ENCODE measurements at places on chromosomes 11 and 22. TPM values are rescaled to one million over a fixed set of nuclear protein-coding genes. Genes with fewer than 3 reads are reported as not detected.
A peak's percentile ranks its signal among the peaks of the same experiment; 100 is the strongest.

GRCh38 chr22:26800858-26801257 lies 143.5 kb downstream of the MIAT start:
- no peaks in the 10 kb centered on the region for H3K36me3 ChIP-seq
- DNase-seq, result peak; percentile 27
- H3K4me3 ChIP-seq, result no peak overlapping the region
- H3K4me1 ChIP-seq, result no peaks in the 10 kb centered on the region
- H3K27ac ChIP-seq, result no peak overlapping the region

GRCh38 chr22:23903328-23903971 lies 9.3 kb downstream of the MIF start:
- no peaks in the 10 kb centered on the region for H3K4me1 ChIP-seq
- no peaks in the 10 kb centered on the region for H3K27me3 ChIP-seq
- H3K27ac ChIP-seq, result no peak overlapping the region
- no peak for DNase-seq
- no peak overlapping the region for H3K4me3 ChIP-seq

DNA sequence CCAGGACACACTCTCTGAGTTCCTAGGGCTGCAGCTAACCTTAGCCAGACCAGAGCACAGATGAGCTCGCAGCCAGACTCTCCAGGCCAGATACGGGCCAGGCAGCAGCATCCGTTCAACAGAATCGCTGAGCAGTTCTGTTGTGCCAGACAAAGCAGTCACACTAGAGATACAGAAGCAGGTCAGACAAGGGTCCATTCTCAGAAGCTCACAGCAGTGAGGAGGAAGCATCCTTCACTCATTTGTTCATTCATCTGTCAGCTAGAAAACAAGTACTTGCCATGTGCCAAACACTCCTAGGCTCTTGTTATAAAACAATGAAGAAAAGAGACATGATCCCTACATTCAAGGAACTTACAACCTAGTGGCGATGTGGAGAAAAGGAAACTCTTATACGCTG lies 2.6 kb downstream of the LMO2 start:
- H3K27me3 ChIP-seq, result no peaks in the 10 kb centered on the region
- H3K27ac ChIP-seq, result no peak overlapping the region
- no peaks in the 10 kb centered on the region for H3K36me3 ChIP-seq
- H3K4me1 ChIP-seq, result no peaks in the 10 kb centered on the region
- H3K4me3 ChIP-seq, result no peak overlapping the region

Gene SYNGR1
- polyA plus RNA-seq, result 6.1 TPM

Gene INPP5J
- polyA plus RNA-seq, result 1.2 TPM

DNA sequence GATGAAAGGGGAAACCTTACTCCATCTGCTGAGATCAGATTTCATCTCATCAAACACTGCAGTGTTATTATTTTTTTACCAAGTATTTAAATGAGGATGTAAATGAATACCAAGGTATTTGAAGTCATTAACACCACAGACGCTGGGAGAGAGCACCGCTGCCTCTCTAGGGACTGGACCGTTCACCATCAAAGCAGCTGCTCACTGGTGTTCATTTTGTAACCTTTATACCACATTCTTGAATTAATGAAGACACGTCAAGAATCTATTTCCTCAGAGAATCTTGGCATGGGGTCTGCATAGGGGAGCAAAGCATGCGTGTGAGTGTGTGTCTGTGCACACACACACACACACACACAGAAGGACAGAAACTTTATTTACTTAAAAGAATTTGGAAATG lies 15.6 kb downstream of the SIAE start:
- H3K4me1 ChIP-seq, result no peaks in the 10 kb centered on the region
- no peaks in the 10 kb centered on the region for H3K36me3 ChIP-seq
- no peak overlapping the region for H3K27ac ChIP-seq

DNA sequence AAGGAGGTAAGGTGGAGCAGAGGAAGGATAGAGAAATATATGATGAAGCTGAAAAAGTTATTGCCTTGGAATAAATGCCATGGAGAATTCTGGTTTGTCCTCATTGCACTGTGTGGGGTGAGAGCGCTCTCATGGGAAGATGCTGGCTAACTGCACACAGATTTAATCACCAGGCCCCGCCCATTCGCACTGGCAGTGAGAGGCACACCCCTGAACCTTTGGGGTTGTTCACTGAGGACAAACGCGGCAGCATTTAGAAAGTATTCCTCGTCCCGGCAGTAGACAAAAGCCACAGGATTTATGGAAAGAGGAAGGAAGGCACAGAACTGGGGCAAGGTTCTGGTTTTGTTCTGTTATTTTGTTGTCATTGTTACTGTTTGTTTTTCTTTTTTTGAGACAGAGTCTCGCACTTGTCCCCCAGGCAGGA lies 70.2 kb downstream of the MED15 start:
- no peak overlapping the region for H3K4me3 ChIP-seq
- H3K27ac ChIP-seq, result no peak overlapping the region
- no peaks in the 10 kb centered on the region for H3K4me1 ChIP-seq
- peaks cover 15% of the 10 kb centered on the region for H3K36me3 ChIP-seq
- no peaks in the 10 kb centered on the region for H3K27me3 ChIP-seq

DNA sequence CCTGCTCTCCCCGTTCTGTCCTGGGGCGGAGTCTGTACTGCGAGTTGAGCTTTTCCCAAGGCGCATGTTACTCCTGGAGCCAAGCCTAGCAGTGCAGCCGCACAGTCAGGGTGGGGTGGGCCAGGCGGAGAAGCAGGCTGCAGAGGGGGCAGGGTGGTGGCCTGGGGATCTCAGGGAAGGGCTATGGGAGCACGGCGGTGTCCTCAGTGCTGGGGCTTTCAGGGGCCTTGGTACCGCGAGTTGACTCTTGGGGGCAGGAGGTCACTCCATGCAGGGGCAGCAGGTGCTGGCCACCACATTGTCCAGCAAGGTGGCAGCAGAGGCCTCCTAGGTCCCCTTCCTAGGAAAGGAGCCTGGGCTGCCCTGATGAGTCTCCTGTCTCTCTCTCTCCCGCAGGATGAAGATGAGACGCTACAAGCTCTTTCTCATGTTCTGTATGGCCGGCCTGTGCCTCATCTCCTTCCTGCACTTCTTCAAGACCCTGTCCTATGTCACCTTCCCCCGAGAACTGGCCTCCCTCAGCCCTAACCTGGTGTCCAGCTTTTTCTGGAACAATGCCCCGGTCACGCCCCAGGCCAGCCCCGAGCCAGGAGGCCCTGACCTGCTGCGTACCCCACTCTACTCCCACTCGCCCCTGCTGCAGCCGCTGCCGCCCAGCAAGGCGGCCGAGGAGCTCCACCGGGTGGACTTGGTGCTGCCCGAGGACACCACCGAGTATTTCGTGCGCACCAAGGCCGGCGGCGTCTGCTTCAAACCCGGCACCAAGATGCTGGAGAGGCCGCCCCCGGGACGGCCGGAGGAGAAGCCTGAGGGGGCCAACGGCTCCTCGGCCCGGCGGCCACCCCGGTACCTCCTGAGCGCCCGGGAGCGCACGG lies 14.9 kb upstream of the MIEF1 start:
- H3K36me3 ChIP-seq, result no peaks in the 10 kb centered on the region
- no peak for DNase-seq
- no peaks in the 10 kb centered on the region for H3K27me3 ChIP-seq
- no peaks in the 10 kb centered on the region for H3K4me1 ChIP-seq
- no peak overlapping the region for H3K4me3 ChIP-seq
- no peak overlapping the region for H3K27ac ChIP-seq

DNA sequence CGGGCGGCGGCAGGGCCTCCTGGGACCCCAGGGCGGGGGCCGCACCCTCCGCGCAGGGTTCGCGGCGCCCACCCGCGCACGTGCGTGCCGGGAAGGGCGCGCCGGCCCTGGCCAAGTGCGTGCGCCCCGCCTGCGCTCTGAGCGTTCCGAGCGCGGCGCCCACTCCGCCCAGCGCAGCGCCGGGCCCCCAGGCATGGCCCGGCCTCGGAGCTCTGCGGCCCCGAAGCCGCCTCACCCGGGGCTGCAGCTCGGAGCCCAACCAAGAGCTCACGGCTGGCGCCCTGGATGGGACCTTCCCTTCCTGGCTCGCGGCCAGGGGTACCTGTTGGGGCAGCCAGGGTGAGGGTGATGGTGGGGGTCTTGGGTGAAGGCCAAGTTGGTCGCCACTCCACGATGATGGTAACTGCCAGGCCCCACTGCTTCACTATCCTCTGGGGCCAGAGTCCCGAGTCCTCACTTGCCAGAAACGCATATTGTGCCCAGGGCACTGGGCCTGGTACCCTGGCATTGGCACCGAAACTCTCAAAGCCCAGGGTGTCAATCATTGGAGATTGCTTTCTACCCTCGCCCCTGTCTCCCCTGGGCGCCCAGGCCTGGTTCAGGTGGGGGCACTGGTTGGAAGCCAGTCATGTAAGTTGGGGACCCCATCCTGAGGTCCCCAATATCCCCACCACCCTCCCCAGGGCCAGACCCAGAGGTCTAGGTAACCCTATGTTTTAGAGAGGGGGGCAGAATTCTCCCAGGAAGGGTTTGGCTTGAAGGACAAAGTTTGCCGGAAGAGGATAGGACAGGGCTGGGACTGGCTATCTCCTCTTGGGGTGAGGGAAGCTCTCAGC lies 882 bp downstream of the ANO1 start:
- H3K4me1 ChIP-seq, result no peaks in the 10 kb centered on the region
- no peaks in the 10 kb centered on the region for H3K27me3 ChIP-seq
- no peak overlapping the region for H3K4me3 ChIP-seq

Gene CHADL
- polyA plus RNA-seq, result 1.00 TPM

DNA sequence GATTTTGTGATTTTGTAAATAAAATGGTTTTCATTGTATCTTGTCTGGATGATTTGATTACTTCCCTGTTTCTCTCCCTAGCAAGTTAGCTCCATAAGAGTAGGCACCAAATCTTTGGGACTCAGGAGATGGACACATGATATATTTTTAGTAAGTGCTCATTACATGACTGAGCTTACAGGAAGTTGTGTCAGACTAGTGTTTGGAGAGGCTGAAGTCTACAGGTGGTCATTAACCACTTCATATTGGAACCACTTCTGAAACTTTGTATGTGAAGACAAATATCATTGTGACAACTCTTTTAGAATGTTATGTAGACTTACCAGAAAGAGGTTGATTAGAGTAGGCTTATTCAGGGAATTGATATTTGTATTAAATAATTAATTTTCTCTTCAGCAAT lies 19.1 kb downstream of the ARHGAP42 start:
- H3K36me3 ChIP-seq, result no peaks in the 10 kb centered on the region
- no peak for DNase-seq
- no peak overlapping the region for H3K27ac ChIP-seq
- H3K4me3 ChIP-seq, result no peak overlapping the region

Gene VWA5A
- polyA plus RNA-seq, result 20.7 TPM

GRCh38 chr22:30261134-30261533 lies 5.5 kb downstream of the OSM start:
- no peak overlapping the region for H3K4me3 ChIP-seq
- H3K36me3 ChIP-seq, result no peaks in the 10 kb centered on the region
- H3K27me3 ChIP-seq, result no peaks in the 10 kb centered on the region
- peaks cover 3% of the 10 kb centered on the region for H3K4me1 ChIP-seq

DNA sequence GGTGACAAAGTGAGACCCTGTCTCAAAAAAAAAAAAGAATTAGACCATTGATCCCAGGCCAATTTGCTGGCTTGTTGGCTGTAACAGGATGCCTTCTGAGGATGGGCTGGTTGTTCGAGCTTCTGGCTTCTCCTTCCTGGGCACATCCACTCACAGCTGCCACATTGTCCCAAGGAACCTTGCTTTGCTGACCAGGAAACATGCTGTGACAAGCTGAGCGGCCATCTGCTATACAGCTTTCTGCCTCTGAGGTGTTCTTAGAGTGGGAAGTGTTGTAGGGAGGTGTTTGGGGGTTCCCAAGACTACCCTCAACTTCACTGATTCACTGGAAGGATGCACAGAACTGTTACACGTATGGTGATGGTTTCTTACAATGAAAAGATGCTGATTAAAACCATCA lies 6.5 kb downstream of the SNAP29 start:
- H3K4me3 ChIP-seq, result no peak overlapping the region
- H3K36me3 ChIP-seq, result peaks cover under 1% of the 10 kb centered on the region
- H3K27ac ChIP-seq, result no peak overlapping the region
- no peaks in the 10 kb centered on the region for H3K27me3 ChIP-seq

Gene TECTA
- polyA plus RNA-seq, result 0.35 TPM

- peak; percentile 68 for DNase-seq
- H3K36me3 ChIP-seq, result peaks cover 4% of the 10 kb centered on the region
- H3K4me1 ChIP-seq, result no peaks in the 10 kb centered on the region
These were observed 2.9 kb upstream of the APOA1 start for GRCh38 chr11:116840224-116840745.

GRCh38 chr11:119356349-119357031 lies 10.0 kb upstream of the MFRP start:
- H3K4me1 ChIP-seq, result peaks cover 3% of the 10 kb centered on the region
- H3K4me3 ChIP-seq, result peak overlapping the region; percentile 46
- no peaks in the 10 kb centered on the region for H3K36me3 ChIP-seq
- peak; percentile 90 for DNase-seq

Gene SHISA8
- polyA plus RNA-seq, result not detected

DNA sequence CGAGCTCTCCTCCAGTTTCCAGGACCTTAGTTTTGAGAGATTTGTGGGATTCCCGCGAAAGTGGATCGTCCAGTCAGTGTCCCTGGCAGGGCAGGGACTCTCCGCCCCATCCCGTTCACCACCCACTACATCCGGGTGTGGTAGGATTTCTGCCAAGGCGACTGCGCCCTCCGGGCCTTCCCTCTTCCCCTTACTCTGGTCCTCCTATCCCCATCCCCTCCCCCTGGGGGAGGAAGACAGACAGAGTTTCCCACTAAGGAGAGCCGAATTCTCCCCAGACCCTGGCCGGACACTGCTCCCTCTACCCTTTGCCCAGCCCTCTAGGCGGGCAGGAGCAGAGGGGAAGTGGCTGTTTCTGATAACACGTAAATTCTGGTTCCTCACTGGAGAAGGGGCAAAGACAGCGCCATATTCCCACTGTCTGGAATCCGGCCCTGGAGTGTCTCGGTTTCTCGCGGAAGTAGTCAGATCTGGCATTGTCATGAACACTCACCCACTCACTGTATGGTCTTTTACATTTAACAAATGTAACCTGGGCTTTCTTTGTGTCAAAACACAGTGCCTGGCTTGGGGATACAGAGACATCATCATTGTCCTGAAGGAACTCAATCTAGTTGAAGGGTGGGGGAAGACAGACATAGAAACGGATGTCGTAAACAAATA lies 1.1 kb upstream of the NECTIN1 start:
- H3K4me1 ChIP-seq, result peaks cover 7% of the 10 kb centered on the region
- H3K36me3 ChIP-seq, result no peaks in the 10 kb centered on the region
- peak; percentile 85 for DNase-seq
- H3K27ac ChIP-seq, result no peak overlapping the region
- no peak overlapping the region for H3K4me3 ChIP-seq
- H3K27me3 ChIP-seq, result no peaks in the 10 kb centered on the region

GRCh38 chr11:21069909-21070308 lies 400.5 kb downstream of the NELL1 start:
- no peak overlapping the region for H3K4me3 ChIP-seq
- no peak overlapping the region for H3K27ac ChIP-seq
- H3K27me3 ChIP-seq, result no peaks in the 10 kb centered on the region
- no peaks in the 10 kb centered on the region for H3K4me1 ChIP-seq
- H3K36me3 ChIP-seq, result no peaks in the 10 kb centered on the region

GRCh38 chr22:23403152-23403719 lies 176.9 kb downstream of the IGLL1 start:
- DNase-seq, result no peak
- H3K36me3 ChIP-seq, result no peaks in the 10 kb centered on the region
- H3K27me3 ChIP-seq, result no peaks in the 10 kb centered on the region
- no peak overlapping the region for H3K27ac ChIP-seq

Measured in lung (tissue), 17 donors.